SK-N-DZ (cell line): ENCODE measurements at places on chromosomes 12 and 14.

GRCh38 chr14:84591827-84592445, 938.0 kb upstream of the FLRT2 start:
- no peak for DNase-seq

GRCh38 chr14:92792885-92793284, 1.2 kb upstream of the GOLGA5 start:
- DNase-seq, result no peak

- no peak for DNase-seq
These were observed 58.2 kb downstream of the CCER1 start for GRCh38 chr12:90896821-90897220.

- DNase-seq, result no peak
These were observed 90.7 kb upstream of the ARHGAP5 start for GRCh38 chr14:31986405-31986804.

GRCh38 chr14:91369628-91370445, 47.8 kb downstream of the CCDC88C start:
- no peak for DNase-seq

DNA sequence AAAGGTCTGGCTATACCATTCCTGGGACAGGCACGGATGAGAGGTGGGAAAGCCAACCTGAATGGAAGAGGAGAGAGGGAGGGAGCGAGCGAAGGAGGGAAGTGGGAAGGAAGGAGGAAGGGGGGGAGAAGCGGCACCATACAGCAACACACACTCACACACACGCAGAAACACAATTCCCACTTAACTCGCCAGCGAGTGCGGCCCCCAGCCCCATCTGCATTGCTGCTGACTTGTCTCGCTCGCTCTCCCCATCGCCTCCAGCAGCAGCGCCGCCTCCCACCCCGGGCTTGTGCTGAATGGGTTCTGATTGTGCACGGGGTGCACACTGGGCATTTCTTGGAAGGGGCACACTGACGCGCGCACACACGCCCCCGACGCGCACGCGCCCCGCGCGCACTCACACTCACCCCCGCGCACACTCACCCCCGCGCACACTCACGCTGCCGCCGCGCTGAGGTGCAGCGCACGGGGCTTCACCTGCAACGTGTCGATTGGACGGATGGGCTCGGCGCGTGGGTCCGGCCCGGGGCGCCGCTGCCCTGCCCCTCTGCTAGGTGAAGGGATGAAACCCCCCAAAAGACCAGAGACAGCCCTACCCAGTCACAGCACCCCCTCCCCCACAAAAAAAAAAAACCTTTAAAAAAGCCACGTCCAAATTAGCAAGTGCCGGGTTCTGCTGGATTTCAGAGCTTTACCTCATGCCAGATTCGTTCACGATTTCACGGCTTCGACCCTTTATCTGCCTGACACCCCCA, 685 bp downstream of the GRIN2B start:
- no peak for DNase-seq

DNA sequence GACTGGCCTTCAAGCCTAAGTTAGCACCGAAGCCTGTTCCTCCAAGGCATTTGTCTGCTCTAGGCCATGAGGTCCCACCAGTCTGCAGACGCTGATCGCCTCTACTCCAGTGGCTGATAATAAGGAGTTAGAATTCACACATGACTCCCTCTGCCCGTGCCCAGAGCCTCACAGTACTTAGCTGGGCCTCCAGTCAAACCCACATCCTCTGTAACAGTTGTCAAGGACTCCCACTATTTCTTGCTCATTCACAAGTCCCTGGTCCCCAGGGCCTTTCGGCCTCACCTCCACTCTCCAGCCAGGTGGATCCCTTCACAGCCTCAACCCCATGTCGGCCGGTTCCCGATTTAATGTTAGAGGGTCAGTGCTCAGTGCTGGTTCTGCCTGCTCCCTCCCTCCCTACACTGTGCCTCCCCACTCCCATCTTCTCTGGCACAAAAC, 6.3 kb upstream of the KRT5 start:
- no peak for DNase-seq

DNA sequence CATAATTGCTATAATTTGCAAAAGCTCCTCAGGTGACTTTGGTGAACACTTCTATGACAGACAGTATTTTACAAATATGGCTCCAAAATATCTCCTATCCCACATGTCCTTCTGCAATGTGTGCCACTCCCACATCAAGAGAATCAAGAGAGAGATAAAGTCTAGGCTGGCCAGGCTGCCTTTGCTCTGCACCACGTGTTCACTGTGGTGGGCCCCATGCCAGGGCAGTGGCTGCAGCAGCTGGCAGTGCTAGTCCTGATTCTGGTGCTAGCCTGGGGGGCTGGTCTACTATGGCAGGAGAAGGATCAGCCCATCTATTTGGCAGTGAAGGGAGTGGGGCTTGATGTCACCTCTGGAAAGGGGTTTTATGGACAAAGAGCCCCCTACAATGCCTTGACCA, 86.3 kb downstream of the DRAM1 start:
- no peak for DNase-seq

GRCh38 chr12:77042833-77043232, 22.5 kb downstream of the E2F7 start:
- no peak for DNase-seq

DNA sequence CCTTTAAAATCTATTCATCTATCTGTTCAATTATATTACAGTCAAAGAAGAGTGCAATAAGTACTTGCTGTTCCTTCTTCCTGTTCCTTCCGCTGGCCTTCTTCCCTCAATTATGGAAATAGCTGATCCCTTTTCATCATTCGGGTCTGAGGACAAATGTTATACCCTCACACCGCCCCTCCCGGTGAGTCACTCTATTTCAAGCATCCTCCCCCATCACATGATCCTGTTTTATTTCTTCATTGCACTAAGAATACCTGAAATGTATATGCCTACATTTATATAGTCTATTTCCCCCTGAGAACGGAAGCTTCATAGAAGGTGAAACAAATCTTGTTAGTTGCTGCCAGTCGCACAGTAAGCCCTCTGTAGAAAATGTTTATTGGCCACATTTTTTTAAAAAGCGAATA, 2.5 kb downstream of the SLC38A1 start:
- DNase-seq, result peak; percentile 52

GRCh38 chr12:74227846-74228545, 309.6 kb upstream of the ATXN7L3B start:
- DNase-seq, result no peak

- DNase-seq, result no peak
These were observed 50.5 kb upstream of the CCDC175 start for GRCh38 chr14:59627011-59627520.

GRCh38 chr12:1360441-1361210, 233.8 kb downstream of the FBXL14 start:
- no peak for DNase-seq

DNA sequence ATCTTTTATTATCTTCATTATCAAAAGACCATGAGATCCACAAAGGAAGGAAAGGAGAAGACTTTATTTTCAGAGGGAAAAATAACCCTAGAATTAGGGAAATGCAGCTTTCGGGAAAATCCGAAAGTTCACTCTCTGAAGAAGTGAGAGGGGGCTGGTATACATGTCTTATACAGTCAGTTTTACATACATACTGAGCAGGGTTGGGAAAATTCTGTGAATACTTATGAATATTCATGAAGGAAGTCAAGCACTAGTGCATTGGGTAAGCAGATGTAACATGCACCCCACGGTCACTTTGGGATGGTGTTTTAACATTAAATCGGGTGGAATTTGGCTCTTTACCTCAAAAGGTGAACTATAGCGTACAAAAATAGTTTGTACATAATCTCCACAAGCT, 15.7 kb upstream of the KLRF1 start:
- DNase-seq, result no peak

DNA sequence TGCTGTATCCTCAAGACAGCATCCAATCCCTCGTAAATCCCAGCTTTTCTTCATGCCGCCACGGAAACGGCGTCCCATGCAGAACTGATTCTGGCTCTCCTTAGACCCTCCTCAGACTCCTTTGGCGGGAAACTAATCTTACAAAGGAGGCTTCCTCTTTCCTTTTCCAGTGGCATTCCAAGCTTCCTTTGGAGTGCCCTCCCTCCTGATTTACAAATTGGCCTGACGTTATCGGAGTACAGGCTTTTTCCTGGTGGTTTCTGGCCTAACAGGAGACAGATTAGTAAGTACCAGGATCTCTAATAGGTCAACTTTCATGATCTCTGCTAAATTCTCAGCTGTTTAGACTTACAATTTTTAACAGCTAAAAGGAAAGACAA, 1.3 kb upstream of the ZDHHC17 start:
- DNase-seq, result peak; percentile 41

- no peak for DNase-seq
These were observed 11.5 kb downstream of the TCL1B start for GRCh38 chr14:95697764-95698163.

DNA sequence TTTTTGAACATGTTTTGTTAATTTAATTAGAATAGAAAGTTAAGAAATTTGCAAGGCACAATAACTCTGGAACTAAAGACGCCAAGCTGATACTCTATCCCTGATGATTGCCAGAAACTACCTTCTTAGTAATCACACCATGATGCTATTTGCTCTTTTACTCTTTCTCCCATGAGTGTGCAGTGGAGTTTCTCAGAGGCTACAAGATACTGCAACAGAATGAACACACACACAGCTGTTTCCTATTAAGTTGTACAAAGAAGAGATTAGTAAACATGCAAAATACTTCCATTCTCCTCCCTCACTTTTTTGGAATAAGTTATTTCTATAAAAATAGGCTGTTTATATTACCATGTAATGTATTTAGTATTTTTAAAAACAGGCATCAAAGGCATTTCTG, 1367.5 kb downstream of the AACS start:
- DNase-seq, result no peak

DNA sequence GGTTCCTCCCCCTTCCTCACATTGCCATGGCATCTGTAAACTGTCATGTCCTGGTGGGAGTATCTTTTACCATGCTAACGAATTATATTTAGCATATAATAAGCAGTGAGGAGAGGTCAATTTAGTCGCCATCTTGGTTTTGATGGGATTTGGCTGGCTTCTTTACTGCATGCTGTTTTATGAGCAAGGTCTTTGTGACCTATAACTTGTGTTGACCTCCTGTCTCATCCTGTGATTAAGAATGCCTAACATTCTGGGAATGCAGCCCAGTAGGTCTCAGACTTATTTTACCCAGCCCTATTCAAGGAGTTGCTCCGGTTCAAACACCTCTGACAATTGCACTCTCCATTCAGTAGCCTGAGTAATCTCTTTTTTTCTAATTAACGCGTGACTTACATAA, 2.1 kb upstream of the EIF4B start:
- no peak for DNase-seq

DNA sequence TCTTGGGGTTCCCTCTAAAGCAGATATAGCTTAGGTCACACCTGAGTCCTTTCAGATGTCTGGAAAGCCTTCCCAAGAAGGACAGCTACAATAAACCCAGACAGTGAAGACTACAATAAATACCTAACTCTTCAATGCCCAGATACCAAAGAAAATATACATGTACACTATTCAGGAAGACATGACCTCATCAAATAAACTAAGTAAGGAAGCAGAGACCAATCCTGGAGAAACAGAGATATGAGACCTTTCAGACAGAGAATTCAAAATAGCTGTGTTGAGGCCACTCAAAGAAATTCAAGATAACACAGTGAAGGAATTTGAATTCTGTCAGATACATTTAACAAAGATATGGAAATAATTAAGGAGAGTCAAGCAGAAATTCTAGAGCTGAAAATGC, 15.3 kb downstream of the MIPOL1 start:
- DNase-seq, result no peak

DNA sequence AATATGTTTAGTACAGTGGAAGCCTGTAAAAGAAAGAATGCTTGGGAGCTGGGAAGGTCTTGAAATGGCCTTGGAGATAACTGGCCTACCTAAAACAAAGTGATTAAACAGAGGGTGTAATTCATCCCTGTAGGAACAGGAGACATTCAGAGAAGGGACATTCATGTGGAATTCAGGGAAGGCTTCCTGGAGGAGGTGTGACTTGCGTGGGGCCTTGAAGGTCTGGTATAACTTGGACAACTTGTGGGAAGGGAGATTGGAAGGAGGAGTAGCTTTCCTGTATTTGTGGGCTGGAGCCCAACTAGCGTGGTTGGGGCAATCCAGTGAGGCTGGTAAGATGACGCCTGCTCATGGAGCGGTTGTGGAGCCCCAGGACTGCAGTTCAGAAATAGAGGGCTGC, 156.4 kb downstream of the AACS start:
- no peak for DNase-seq

- DNase-seq, result no peak
These were observed 15.9 kb upstream of the FLVCR2 start for GRCh38 chr14:75562489-75562888.

DNA sequence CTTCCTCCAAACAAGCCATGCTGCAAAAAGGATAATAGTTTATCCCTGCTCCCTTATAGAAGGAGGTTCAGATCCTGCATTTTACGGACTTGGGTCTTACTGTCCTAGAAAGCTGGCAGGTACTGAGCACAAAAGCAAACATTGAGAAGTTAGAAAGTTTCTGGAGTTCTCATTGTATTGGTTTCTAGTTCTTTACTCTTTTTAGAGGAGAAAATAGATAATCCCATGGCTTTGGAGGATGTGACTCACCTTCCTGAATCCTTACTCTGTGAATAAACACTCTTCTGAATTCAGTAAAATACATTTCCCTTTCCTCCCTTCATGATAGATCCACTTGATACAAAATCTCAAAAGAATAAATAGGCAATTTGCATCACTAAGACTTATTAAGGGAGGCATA, 188.9 kb downstream of the NPAS3 start:
- no peak for DNase-seq

DNA sequence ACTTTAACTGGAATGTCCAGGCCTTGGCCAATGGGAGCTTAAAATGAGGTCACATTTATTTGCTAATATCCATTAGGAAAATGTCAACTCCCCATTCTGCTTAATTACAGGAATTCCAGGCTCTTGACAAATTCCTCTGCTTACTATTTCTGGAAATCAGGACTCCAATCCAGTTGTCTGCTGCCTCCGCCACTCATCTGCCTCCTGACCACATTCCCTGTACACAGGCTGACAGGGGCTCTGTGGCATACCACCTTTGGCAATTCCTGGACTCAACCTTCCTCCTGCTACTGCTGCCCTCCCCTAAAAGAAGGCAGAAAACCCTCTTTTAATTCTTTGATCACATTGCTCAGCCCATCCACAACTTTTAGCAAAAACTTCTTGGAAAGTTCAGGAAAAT, 37.9 kb downstream of the KICS2 start:
- no peak for DNase-seq

DNA sequence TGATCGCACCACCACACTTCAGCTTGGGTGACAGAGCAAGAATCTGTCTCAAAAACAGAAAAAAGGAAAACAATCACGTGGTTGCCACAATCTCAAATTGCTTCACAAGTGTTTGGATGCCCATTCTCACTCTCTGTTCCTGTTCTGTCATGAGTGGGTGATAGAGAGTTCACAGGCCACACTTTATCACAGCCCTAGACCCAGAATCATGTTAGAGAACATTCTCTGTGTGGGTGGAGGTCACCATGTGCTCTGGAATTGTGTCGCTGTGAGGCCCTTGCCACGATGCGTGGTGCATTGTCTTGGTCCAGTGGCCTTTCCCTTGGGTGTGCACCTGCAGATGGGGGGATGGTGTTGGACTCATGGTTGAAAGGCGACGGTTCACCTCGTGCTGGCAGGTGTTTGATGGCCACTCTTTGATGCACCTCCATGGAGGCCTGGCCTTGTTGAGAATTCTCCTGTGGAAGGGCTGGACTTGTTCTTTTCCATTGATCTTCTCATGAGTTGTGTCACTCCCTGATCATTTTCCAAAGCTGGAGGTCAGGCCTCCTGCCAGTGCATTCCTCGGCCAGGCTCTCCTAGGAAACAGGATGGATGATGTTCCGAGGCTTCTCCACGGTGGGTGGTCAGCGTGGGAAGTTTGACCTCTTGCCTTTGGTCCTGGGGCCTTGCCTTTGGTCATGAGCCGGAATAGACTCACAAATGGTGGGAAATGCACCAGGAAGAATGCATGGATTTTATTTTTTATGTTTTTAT, 91.9 kb downstream of the SLC24A4 start:
- no peak for DNase-seq

GRCh38 chr12:110960795-110961194, 40.4 kb upstream of the MYL2 start:
- DNase-seq, result no peak
